ENCODE measurements at places on chromosomes 12 and 14. TPM values are rescaled to one million over a fixed set of nuclear protein-coding genes. Genes with fewer than 3 reads are reported as not detected.

GRCh38 chr12:57883057-57883456, 36.5 kb upstream of the CTDSP2 start:
- peaks cover 12% of the 10 kb centered on the region for H3K4me1 ChIP-seq
- H3K4me3 ChIP-seq: no peak overlapping the region
- no peaks in the 10 kb centered on the region for H3K27me3 ChIP-seq

DNA sequence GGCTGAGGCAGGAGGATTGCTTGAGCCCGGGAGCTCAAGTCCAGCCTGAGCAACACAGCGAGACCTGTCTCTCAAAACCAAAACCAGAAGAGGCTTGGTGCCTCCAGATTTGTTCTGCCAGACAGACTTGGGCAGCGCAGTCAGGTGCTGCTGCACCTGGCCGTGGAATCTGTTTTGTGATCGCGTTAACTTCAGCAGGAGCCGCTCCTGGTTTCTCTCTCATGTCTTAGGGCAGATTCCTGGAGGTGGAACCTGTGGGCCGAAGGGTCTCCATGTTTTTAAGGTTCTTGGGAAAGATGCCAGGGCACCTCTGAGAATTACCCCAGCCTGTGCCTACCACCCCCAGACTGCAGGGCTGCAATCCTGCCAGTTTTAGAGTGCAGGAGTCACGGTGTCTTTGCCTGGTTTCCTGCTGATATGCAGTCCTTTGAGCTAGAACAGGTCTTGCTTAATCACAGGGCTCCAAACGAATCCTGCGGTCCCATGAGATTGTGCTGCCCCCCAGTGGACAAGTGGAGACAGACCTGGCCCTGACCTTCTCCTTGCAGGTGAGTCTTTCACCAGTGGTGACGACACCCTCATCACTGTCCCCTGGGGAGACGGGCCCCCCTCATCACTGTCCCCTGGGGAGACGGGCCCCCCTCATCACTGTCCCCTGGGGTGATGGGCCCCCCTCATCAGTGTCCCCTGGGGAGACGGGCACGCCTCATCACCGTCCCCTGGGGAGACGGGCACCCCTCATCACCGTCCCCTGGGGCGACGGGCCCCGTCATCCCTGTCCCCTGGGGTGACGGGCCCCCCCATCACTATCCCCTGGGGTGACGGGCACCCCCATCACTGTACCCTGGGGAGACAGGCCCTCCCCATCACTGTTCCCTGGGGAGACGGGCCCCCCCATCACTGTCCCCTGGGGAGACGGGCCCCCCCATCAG, 37.6 kb downstream of the PACS2 start:
- no peaks in the 10 kb centered on the region for H3K27me3 ChIP-seq
- H3K4me3 ChIP-seq: no peak overlapping the region
- no peak overlapping the region for H3K27ac ChIP-seq
- no peak for DNase-seq
- peaks cover 12% of the 10 kb centered on the region for H3K36me3 ChIP-seq

GRCh38 chr14:32358781-32359180, 29.7 kb downstream of the AKAP6 start:
- H3K36me3 ChIP-seq: no peaks in the 10 kb centered on the region
- H3K4me1 ChIP-seq: no peaks in the 10 kb centered on the region
- no peak for DNase-seq
- H3K4me3 ChIP-seq: no peak overlapping the region
- H3K27ac ChIP-seq: no peak overlapping the region

- H3K27me3 ChIP-seq: no peaks in the 10 kb centered on the region
- no peaks in the 10 kb centered on the region for H3K4me1 ChIP-seq
- no peak for DNase-seq
These were observed 211.3 kb upstream of the NAV3 start for GRCh38 chr12:77619425-77619824.

- H3K36me3 ChIP-seq: no peaks in the 10 kb centered on the region
- H3K27me3 ChIP-seq: no peaks in the 10 kb centered on the region
- no peak overlapping the region for H3K27ac ChIP-seq
- H3K4me3 ChIP-seq: no peak overlapping the region
These were observed 26.5 kb upstream of the TTC7B start for GRCh38 chr14:90842726-90843125.

DNA sequence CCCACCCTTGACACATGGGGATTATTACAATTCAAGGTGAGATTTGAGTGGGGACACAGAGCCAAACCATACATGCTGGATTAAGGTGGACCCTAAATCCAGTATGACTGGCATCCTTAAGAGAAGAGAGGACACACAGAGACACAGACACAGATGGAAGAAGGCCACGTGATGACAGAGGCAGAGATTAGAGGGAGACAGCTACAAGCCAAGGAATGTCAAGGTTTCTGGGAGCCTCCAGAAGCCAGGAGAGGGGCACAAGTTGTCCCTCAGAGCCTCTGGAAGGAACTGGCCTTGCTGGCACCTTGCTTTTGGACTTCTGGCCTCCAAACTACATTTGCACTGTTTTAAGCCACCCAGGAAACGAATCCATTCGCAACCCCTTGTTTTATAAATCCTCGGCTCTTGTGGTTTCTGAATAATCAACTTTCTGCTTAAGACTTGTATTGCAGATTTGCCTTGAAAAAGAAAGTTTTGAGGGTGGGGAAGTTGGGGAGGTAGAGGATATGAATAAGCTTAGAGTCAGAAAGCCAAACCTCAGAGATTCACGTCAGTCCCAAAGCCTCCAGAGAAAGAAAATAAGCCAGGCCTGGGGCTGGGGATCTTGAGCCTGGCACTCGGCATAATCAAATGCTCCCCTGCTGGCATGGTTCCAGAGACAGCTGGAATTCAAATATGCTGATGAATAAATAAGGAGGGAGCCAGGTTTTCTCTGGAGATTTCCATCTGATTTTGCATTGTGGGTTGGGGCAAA, 224.2 kb upstream of the PWP1 start:
- H3K36me3 ChIP-seq: no peaks in the 10 kb centered on the region
- H3K27ac ChIP-seq: no peak overlapping the region
- no peaks in the 10 kb centered on the region for H3K4me1 ChIP-seq

The KCNH3 gene
- total RNA-seq: 0.95 TPM

The NAA30 gene
- 9.7 TPM for total RNA-seq

The TAC3 gene
- total RNA-seq: not detected
